NCI-H1694 treated with DMSO at 0.1 percent for 48 hours (cell line): ENCODE measurements at places on chromosomes 1 and 21.

DNA sequence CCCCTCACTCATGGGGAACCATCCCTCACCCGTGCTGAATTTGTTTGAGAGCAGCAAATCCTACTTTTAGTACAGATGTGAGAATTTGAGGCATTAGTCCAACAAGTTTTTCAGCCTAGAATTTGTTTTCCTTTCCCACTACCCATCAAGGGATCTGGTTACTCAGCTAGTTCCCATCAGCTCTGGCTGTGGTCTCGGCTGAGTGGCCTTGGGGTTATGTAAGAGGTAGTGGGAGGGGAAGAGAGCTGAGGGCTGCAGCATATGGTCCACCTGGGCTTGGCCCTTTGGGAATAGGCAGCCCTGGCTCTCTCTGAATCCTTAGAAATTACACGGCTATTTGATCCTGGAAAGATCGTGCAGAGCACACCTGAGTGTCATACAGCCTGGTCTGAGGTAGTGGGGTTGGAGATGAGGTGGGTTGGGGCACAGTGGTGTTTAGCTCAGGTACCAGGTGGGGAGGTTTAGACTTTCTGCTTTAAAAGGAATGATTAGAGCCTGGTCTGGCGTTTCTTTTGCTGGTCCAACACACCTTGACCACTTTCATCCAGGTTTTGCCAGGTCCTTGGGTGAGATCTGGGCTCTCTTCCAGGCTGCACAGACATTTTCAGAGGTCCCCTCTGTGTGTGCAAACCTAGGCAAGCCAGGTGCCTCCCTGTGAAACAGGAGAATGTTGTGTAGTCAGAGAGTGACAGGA lies 4.2 kb downstream of the GSTM4 start:
- no peak for DNase-seq

- DNase-seq, result no peak
Observed at GRCh38 chr1:109243860-109244552, 5.3 kb upstream of the CELSR2 start.

DNA sequence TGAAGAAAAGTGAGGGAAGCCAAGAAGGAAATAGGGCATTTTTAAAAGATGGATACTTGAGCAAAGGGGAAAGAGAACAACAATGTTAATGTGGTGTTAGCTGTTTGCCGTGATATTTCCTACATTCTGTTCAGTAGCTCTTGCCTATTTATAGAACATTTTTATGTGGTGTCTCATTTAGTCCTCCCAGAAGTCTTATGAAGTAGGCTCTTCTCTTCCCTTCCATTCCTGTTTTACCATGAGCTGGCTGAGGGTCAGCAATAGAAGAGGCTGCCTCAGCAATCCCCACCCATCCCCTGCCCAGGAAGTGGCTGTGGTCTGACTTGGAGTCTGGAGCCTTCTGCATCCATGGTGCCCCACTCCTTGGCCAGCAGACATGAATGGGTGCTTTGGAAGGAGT lies 60.1 kb downstream of the KIAA0040 start:
- no peak for DNase-seq

GRCh38 chr1:52159033-52159789 lies 17.3 kb downstream of the ZFYVE9 start:
- no peak for DNase-seq

DNA sequence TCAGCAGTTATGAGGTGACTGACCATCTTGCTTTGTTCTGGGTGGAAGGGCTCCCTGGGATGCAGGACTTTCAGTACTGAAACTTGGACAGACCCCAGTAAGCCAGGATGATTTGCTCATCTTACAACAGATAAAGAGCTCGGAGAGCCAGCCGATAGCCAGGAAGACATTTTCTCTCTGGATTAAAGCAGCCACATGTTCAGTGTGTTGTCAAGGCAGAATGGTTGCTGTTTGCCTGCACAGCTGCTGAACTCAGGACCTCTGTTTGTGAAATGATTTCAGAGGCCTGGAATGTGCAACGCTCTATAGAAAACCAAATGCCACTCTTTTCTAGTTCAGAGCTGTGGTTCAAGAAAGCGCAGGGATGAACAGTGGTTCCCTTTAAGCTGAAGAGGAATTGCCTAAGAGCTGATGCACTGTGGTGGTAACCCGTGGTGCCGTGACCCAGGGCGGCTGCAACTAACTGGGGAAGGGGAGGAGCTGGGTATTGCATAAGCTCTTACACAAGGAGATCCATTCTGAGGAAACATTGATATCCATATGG lies 40.7 kb downstream of the CASQ2 start:
- peak; percentile 4 for DNase-seq

GRCh38 chr1:157035121-157035520 lies 10.4 kb downstream of the ARHGEF11 start:
- no peak for DNase-seq

- no peak for DNase-seq
Observed at GRCh38 chr1:183039330-183039729, 16.1 kb downstream of the LAMC1 start.

- DNase-seq, result no peak
Observed at GRCh38 chr1:246152986-246153431, 354.1 kb downstream of the SMYD3 start.

DNA sequence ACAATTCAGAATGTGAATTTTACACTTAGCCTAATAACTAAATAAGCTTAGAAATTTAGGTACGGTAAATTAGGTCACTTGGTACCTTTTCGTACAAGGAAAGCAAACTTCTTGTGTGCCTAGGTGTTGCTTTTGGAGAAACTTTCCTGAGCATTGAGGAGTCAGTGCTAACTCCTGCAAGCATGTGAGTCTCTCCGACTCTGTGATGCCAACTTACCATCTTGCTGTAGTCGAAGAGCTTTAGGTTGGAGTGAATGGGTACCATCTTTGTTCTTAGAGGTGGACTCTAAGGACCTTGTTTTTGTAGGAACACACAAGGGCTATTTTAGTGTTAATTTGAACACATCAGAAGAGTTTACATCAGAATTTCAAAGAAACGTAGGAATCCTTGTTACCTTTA lies 688.9 kb downstream of the USP25 start:
- no peak for DNase-seq

- no peak for DNase-seq
Observed at GRCh38 chr1:185971688-185972087, 237.5 kb downstream of the HMCN1 start.

GRCh38 chr1:172485626-172486025 lies 41.8 kb upstream of the PIGC start:
- no peak for DNase-seq

GRCh38 chr1:101241485-101242225 lies 4.8 kb downstream of the S1PR1 start:
- no peak for DNase-seq

GRCh38 chr1:153360190-153360589 lies 2.5 kb downstream of the S100A9 start:
- no peak for DNase-seq
